ENCODE measurements at places on chromosomes 5 and 9.

GRCh38 chr5:180640861-180641565, 8.4 kb downstream of the FLT4 start:
- DNase-seq: no peak

DNA sequence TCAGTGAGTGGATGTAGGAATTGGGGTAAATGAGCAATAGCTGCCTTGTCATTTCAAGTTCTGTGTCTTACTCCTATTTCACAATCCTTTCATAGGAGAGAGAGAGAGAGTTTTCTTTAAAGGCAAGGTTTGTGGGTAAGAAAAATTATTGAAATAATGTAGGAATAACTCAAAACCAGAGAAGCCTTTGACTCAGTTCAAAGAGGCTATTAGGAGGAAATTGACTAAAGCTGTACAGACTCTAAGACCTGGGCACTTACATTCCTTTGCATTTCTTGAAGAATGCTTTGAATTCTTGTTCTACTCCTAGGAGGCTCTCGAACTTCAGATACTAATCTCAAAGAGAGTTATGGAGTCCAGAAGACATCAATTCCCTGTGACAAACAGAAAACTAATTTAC, 257.1 kb downstream of the FBXL7 start:
- DNase-seq: peak; percentile 31

GRCh38 chr5:171386861-171387344, 746 bp upstream of the NPM1 start:
- no peak for DNase-seq

GRCh38 chr9:115650768-115651167, 502.8 kb upstream of the PAPPA start:
- peak; percentile 87 for DNase-seq

DNA sequence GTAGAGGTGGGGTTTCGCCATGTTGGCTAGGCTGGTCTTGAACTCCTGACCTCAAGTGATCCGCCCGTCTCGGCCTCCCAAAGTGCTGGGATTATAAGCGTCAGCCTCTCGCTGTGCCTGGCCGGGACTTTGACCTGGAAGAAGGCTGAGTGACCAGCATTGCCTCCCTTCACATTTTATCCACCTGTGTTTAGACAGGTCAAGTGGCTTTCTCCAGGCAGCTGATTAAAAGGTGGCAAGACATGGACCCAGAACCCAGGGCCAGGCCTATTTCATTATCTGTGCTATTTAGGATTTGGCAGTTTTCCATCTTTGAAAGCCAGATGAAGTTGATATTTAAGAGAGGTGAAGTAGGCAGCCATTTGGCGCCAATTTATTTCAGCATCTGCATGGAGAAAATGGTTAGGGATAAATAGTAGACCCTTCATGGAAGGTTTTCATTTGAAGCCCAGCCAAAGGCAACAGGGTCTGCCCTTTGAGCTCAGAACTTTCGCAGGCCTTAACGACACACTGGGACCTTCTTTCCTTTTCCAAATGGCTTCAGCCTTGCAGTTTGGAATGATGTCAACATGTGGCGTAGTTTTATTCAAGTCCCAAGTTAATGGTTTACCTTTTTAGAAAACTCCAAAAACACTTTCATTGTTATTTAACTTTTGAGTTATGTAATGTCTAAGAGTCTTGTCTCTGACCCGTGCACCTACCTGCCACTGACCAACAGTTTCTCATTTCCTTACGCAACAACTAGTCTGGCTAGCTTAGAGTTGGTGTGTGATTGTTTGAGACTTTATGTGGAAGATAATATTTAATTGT, 8.4 kb downstream of the DAPK1 start:
- no peak for DNase-seq

All from non-pigmented ciliary epithelial cell (primary cell).